ENCODE measurements at places on chromosomes 4 and X.

DNA sequence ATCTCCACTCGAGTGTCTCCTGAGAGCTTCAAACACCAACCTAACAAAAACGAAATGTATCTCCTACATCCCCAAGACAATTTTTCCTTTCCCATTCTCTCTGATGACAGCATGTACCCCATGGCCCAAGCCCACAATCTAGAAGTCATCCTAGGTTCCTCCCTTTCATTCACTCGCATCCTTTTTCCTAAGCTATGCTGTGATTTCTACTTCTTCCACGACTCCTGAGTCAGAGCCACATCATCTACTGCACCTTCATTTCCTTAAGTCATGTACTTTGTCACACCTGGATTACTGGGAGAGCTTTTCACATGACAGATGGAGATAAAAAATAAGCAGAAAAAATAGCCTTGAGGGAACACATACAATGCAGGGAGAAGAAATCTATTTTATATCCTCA, 20.1 kb downstream of the C4orf36 start:
- no peak for DNase-seq

DNA sequence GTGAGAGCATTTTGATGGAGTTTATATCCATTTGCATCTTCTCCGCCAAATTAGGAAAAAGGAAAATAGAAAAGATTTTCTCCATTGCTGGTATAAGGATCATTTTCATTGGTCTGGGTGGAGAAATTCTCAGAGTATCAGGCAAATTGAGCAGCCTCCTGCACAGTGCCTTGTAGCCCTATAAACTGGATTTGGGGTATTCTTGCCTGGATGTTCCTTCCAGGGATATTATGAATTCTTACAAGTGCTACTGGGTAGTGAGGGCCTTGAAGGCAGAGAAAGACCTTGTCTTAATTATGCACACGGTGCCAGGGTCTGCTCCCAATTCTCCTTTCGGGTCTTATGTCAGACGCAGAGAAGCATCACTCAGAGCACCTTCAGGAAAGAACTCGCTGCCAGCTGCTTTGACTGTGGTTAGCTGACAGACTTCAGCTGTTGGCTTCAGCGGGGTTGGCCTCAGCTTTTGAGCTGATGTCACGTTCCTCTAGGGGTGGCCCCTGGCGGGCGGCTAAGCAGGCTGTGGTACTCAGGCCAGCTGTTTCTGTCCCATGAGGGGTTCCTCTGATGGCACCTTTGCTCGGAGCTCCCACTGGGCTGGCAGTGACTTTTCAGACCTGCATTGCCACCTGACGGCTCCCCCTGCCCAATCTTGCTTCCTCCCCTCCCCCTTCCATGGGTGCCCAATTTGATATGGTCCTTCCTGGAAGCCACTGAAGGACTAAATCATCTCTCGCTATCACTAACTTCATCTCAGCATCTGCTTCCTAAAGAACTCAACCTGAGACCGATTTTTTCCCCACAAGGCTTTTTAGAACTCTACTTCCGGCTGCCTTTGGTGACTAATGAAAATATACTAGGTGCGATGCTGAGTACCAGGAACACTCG, 519.5 kb downstream of the BCOR start:
- DNase-seq: peak; percentile 39

- DNase-seq: peak; percentile 47
Observed at GRCh38 chrX:133171962-133172708, 46.0 kb downstream of the TFDP3 start.

DNA sequence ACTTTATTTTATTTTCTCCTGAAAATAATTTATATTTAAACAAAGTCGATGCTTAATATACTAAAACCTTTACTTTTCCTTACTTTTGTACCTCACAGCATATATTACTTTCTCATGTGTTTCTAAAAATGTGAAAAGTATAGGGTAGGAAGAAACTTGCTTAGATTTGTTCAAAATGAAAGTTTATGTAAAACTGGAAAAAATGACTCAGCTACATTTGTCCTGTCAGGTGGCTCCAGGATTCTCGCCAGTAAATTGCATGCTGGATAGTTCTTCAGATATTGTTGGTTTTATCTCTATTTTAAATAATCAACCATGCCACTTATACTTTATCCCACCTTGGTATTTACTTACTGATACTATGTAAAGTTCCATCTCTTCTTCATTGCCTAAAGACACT, 159.2 kb upstream of the NDST4 start:
- DNase-seq: no peak

DNA sequence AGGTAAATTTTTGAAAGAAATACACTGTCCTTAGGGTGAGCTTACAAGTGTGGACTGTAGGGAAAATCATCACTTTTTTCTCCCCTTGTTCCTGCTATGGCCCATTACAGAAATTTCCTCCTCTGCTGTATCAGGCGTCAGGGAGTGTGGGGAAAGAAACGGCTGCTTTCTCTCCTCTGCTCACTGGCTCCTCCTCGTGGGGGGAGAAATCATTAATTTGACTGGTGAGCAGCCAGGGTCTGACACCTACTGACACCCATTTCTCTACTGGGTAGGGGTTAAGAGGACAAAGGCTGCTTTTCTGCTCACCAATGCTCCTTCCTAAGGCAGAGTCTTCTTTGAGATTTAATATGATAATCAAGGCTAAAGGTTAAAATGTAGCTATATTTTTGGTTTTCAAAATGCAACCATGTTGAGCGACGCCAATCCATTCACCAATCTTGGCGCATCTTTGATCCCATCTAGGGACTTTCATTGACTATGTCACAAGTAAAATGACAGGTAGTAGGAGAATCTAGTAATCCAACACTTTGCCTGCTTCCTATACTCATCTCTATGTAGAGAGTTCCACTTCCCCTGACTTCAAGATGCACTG, 25.1 kb downstream of the SETD7 start:
- DNase-seq: peak; percentile 73

GRCh38 chr4:78222575-78223186, 165.6 kb downstream of the FRAS1 start:
- DNase-seq: peak; percentile 75

DNA sequence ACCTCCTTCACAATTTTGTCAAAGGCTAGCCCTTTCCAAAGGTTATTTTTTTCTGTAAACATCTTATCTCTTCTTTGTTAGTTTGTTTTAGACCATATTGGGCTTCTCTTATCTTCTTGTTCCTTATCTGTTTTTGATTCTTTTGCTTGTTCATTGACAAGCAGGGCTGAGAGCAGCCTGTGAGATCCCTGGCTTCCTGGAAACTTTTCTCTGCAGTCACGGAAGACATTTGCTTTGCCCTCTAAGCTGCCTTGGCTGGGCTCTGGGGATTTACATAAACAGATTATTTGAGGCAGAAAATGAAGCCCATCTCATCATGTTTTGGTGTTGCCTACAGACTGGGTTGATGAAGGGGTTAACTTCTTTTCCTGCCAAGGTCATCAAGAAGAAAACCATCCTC, 157.4 kb upstream of the AMOT start:
- no peak for DNase-seq
